ENCODE measurements at places on chromosomes 4 and X.

DNA sequence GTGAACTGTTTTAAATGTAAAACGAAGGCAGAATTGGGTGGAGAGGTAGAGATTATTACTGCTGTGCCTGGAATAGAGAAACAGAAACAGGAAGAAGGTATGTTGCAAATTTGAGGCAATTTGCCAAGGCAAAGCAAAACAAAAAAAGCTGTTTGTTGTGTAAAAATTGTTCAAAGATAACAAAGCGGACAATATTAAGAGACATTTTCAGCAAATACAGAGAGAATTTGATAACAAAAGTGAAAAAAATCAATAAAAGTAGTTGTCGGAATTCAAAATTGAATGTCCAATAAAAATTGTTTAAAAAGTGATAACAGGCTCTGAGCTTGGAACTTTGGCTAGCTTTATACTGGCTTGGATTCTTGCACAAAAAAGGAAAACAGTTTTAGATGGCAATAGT, 14.4 kb upstream of the SMS start:
- no peak for DNase-seq

DNA sequence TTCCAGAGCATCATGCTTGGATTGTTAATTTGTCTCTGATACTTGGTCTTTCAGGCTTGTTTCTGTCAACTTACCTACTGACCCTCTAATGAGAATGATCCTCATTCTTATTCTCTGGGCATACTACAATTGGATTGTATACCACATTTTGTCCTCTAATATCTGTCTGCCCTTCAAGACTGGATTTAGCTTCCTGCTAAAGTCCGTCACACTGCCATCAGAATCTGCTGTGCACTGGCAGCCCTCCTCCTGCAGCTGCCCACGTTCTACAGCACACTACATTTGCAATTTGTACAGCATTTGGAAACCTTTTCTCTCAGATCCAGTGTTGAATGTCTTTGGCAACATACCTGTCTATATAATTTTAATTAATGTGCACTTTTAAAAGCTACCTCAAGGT, 183.1 kb downstream of the ZNF330 start:
- no peak for DNase-seq

DNA sequence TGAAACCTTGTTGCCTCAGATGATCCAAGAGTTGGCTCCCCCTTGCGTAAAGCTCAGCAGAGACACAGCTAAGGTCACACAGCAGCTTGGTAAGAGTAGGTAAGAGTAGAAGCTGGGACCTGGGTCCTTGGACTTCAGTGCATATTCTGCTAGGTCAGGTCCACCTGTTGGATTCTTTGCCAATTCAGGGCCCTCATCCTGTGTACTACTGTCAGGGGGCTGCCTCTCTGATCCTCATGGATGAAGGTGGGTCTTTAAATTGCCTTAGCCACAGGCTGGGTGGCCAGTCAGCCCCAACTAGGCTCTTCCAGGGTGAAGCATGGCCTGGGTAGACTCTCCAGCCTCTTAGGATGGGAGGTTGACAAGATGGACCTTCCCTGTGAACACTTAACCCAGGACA, 155.8 kb downstream of the AMMECR1 start:
- no peak for DNase-seq

- no peak for DNase-seq
These were observed 217.3 kb upstream of the TAPT1 start for GRCh38 chr4:16443504-16444088.

DNA sequence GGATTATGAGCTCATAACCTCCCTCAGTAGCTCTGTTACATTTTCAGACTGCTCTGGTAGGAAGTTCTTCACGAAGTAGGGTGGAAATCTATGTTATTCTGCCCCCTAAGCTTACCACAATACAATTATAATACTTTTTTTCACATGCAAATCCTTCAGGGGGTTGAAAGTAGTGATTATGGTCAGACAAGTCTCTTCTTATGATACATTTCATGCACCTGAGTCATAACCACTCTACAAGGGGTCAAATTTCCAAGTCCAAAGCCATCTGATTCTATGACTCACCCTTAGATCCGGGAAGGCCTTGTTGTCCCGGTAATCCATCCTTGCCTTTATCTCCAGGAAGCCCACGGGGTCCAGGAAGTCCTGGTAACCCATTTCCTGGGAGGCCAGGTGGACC, 95.2 kb downstream of the ATG4A start:
- no peak for DNase-seq

DNA sequence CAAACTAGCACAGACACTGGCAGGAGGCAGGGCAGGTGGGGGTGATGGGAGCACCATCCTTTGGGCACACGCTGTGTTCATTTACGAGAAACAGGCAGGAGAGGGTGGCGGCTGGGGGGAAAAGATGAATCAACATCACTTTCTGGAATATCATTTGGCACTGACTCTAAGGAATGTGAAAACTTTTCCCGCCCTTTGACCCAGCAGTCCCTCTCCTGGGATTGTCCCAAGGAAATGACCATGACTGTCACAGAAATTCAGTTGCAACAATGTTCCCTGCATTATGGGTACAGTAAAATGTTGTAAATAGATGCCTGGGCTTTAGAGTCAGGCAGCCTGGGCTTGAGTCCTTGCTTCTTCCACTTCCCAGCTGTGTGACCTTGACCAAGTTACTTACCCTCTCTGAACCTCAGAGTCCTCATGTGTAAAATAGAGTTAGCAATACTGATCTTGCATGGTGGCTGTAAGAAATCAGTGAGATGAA, 58.6 kb downstream of the ABLIM2 start:
- DNase-seq, result no peak
